ENCODE measurements at places on chromosomes 12 and 14.

- DNase-seq: no peak
These were observed 34.3 kb upstream of the METAP2 start for GRCh38 chr12:95439461-95440230.

DNA sequence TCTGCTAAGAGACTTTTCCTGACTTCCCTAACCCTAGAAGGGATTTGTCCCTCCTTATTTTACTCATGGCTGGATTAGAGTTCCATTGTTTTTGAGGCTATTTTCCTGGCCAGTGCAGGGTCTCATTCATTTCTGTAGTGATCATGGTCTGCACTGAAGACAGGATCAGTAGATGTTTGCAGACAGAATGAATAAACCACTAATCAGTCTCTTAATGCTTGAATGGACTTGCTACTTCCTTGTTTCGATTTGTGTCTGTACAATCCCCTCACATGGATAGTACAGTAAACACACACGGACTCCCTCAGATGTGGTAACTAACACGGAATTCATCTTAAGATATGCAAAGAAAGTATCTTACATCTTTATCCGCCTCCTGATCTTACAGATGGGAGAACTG is 102.6 kb upstream of the PRB2 start:
- no peak for DNase-seq

DNA sequence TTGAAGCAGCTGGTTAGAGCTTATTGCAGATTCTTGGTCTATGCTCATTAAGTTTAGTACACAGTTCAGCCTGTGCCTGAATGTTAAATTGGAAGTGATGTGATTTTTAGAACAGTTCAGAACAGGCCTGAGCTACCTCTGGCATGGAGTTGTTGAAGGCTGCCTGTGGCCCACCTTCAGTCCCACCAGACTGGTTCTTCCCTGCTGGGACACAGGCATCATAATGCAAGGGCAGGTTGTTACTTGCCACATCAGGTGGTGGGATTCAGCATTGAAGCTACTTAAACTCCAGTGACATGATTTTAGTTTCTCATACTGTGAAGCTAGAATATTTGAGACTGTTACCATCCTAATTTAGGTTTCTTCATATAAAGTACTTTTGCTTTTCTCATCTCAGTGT is 49.4 kb downstream of the PROX2 start:
- DNase-seq: no peak

DNA sequence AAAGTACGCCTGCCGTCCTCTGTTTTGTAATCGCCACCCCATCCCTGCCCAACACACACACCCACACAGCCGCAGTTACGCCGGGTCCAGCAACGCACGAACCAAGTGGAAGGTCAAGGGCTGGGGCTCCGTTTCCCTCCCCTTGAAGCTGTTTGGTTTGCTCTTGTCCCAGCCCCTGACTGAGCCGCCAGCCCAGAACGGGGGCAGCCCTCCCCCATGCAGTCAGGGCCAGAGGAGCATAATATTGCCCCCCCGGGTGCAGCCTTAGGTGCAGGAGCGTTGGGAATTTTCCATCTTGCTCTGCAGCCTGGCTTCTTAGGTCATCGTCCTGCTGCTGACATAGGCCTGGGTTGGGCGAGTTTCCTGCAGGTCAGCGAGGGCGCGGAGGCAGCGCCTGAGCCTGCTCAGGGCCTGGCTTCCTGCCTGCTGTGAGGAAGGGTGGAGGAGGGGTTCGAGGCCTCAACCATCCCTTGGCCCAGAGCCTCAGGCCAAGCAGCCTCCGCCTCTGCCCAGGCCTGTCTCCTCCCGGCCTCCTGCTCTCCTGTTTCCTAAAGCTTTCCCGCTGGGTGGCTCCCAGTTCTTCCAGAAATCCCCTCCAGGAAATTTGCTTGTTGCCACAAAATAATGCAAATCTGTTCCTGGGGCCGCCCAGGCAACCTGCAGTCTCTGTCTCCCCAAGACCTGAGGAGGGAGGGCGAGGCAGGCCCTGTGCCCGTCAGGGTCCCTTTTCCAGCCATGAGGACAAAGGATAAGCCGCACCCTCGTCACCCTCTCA is 44.5 kb downstream of the PSMA6 start:
- no peak for DNase-seq

DNA sequence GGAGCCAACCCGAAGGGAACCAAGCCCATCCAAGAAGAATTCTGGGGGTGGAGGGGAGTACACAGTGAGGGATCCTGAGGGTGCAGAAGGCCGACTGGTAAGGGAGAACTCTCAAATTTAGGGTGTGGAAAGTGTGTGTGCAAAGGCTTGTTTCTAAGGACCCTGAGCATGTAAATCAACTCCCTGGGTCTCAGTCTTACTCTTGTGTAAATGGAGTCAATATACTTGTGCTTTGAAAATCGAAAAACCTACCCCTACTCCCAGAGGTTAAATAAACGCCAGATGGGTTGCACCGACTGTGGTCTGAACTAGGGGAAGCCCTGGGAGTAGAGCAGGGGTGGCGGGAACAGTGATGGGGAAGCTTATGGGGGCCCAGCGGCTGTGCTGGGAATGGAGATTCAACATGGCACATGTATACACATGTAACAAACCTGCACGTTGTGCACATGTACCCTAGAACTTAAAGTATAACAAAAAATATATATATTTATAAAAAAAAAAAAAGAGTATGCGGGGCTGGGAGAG is 6.0 kb downstream of the B4GALNT1 start:
- DNase-seq: no peak

DNA sequence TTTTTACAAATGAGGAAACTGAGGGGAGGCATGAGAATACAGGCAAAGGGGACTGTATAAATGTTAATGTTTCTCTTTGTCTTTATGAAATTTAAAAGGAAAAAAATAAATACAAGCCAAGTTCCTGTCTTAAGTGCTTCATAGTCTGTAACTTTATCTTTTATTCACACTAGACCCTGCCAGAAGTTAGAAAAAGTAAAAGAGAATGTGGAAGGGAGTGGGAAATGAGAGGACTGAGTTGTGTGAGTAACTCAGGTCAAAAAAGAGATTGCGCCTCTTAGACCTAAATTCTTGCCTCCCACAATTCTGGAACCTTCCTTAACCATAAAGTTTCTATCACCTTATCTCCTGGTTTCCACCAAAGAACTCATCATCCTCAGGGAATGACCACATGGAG is 141.1 kb downstream of the KICS2 start:
- DNase-seq: no peak

DNA sequence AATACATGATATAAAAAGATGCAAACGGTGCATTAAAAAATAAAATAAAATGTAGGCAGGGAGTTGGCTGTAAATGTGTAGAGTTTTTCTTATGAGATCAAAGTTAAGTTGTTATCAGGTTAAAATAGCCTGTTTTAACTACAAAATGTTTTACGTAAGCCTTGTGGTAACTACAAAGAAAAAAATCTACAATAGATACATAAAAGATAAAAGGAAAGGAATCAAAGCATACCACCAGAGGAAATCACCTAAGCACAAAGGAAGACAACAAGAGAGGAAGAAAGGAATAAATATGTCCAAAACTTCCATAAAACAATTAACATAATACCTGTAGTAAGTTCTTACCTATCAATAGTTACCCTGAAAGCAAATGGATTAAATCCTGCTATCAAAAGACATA is 12.2 kb downstream of the NELL2 start:
- no peak for DNase-seq

GRCh38 chr12:29066011-29066588 is 83.0 kb upstream of the FAR2 start:
- peak; percentile 33 for DNase-seq

DNA sequence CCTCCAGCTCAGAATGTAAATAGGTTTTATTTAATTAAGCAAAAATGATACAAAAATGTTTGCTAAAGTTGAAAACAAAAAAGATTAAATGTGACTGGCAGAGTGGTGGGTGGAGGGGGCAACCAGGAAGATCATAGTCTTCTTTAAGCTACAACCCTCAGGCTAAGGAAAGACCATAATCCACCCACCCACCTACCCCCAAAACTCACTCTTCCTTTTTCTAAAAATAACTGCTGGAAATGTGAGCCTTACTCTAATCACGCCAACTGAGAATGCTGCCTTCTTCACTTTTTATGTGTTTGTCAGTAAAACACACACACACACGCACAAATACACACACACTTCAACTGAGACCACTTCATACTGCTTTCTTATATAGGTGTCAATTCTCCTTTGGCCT is 230.0 kb upstream of the EGLN3 start:
- DNase-seq: no peak

GRCh38 chr12:12511895-12512711 is 50.6 kb downstream of the DUSP16 start:
- DNase-seq: no peak

DNA sequence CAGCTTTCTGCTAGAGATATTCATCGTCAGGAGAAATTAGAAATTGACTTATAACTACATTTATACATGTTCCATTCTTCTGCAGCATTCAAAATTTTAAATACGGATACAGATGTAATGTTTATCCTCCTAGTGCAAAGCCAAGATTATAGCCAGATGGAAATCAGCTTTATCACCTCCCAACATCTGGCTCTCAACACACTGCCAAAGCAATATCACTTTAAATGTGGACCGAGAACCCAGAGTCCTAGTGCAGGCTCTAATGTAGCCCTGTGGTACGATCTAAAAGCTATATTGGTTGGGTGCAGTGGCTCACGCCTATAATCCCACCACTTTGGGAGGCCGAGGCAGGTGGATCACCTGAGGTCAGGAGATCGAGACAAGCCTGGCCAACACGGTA is 6.5 kb downstream of the MLH3 start:
- no peak for DNase-seq

GRCh38 chr12:45350861-45351260 is 135.0 kb downstream of the ANO6 start:
- DNase-seq: no peak

DNA sequence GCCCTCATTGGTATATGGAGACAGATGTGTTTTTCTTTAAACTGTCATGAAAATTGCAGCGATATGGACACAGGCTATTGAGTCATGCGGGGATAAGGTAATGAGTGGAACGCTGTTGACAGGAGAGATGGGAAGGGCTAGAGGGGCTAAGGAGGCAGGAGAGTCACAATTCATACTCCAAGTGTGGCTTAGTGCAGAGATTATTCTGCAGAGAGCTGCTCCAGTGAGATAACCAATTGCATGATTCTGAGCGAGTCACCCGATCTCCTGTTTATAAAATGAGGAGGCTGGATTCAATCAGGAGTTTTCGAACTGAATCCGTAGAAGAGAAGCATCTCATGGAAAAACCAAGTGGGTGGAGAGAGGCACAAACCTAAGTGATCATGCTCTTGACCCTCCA is 106.4 kb upstream of the PLEKHG7 start:
- DNase-seq: peak; percentile 34

DNA sequence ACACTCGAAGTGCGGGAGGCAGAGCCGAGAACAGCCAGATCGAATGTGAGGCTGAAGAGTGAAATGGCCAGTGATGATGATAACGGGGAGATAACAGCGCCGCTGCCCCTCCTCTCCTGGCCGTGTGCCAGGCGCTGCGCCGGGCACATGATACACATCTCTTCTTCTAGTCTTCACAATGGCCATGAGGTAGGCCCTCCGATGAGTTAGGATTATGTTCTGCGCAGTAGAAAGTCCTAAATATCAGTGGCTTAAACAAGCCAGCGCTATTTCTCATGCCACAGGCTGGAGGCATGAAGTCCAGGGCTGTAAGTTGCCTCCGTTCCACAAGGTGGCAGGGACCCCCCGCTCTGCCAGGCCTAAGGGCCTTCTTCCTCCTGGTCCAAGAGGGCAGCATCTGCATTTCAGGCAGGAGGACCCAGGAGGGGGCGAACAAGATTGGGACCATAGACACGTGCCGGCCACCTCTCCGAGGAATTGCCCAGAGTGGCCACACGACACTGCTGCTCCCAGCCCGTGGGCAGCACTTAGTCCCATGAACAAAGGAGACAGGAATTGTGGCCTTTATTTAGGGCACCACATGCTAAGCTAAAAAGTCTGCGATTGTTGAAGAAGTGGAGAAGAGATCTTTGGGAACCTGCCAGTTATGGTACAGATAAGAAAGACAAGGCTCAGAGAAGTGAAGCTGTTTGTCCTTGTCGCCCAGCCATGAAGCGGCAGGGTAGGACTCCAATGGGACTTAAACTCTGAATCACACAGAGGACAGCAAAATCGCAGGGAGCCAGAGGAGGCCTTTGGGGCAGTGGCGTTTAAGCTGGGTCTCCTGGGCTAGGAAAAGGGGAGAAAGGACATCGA is 10.9 kb upstream of the HVCN1 start:
- DNase-seq: no peak

DNA sequence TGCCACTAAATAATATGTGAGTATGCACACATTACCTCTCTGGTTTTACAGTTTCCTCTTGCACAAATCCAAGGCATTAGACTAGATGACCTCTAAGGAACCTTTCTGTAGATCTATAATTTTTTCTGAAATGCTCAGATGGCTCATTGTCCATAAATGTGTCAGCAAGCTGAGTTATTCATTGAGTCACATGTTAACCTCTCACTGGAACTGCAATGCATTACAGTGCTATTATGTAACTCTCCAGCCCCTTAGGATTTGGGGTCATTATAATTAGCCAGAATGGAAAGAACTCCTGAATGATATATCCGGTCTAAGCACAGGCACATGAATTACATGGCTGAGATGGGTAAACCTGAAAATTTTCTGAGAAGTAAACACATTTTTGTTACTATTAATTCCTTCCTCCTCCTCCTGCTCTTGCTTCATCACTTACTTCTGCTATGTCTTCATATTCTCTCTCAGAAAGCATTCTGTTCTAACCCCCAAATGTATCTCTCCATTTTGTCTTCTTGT is 20.3 kb upstream of the DRAM1 start:
- DNase-seq: peak; percentile 72

- DNase-seq: peak; percentile 41
These were observed at the start of gene C3AR1 for GRCh38 chr12:8065991-8066594. C3AR1 (minus strand) TSS chr12:8066359; CDS start chr12:8060185, 6,174 bp downstream.

DNA sequence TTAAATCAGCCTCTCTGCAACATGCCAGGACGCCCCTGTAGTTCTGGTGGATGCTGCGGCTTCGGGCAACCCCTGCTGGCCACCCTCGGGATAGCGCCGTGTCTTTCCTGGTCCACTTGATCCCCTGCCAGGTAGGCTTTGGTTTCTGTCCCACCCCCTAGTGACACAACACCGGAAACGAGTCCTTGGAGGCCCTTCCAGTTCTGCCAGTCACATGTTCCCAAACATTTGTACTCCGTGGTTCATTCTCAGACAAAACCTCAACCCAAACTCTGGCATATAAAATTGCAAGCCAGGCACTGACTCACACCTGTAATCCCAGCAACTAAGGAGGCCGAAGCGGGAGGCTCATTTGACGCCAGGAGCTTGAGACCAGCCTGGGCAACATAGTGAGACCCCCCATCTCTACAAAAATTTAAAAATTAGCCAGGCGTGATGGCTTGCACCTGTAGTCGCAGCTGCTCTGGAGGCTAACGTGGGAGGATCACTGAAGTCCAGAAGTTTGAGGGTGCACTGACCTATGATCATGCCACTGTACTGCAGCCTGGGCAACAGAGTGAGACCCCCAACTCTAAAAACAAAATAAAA is 37.0 kb downstream of the RASAL1 start:
- DNase-seq: peak; percentile 92

- DNase-seq: no peak
These were observed 210.4 kb downstream of the EXOC5 start for GRCh38 chr14:57058319-57058718.

- DNase-seq: no peak
These were observed 7.9 kb upstream of the PLEKHG6 start for GRCh38 chr12:6302621-6303020.

Data from AG20443 (cell line).